ENCODE measurements at places on chromosomes 2 and 18. TPM values are rescaled to one million over a fixed set of nuclear protein-coding genes. Genes with fewer than 3 reads are reported as not detected.

Gene ALPI
- not detected for total RNA-seq

Gene PLEK
- total RNA-seq: 0.28 TPM

DNA sequence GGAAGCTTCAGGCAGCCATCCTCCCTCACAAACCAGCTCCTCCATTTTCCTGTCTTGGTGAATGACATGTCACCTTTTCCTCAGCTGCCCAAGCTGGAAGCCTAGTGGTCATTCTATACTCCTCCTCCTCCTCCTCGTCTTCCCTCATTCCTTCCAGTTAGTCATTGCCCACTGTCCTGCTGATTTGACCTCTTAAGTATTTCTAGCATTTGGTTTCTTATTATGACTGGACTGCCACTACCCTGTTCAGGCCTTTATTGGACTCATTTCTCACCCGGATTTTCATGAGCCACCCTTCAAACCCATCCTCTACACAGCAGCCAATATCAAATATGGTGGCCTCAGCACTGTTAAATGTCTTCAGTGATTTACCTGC, 21.9 kb upstream of the MGAT5 start:
- no peak for DNase-seq

Gene CYBRD1
- total RNA-seq: 6.5 TPM

DNA sequence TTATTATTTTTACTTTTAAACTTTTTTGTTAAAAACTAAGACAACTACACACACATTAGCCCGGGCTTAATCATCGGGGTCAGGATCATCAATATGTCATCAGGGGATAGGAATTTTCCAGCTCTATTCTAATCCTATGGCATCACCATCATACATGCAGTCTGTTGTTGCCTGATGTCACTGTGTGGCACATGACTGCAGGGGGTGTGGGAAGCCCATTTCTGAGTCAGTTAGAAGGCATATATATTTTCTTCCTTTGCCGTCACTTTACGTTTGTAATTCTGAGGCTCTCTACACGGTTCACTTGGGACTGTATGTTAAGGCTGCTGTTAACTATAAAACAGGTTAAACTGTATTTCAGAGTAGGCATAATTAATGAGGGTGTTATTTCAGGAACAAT, 144.4 kb upstream of the ITGA6 start:
- DNase-seq: no peak

DNA sequence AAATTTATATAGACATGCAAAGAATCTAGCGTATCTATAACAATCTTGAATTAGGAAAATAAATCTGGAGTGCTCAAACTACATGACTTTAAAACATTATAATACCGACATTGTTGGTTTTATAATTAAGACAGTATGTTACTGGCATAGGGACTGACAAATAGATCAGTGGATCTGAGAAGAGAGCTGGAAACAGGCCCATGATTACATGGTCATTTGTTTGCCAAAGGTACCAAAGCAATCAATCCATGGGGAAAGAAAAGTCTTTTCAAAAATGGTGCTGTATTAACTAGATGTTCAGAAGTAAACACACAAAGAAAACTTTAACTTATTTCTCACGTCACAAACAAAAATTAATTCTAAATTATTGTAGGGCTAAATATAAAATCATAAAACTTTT, 124.2 kb downstream of the BCL2L11 start:
- no peak for DNase-seq

DNA sequence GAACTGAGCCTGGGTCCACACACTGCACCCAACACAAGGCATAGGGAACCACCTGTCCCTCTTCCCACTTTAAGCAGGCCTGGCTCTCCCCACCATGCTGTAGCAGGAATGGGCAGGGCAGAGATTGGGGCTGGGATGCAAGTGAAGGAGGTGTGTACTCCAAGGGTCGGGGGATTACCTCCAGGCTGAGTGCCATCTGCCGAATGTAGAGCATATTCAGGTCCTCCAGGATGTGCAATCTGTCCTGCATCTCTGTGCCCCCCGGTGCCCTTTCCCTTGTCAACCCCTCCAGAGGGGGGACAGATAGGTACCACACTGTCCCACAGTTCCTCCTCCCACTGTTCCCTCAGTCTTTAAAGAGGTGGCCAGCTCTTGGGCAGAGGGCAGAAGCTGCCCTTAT, 2.4 kb downstream of the RTKN start:
- no peak for DNase-seq

- DNase-seq: no peak
Measured at GRCh38 chr2:200929334-200930249, 33.9 kb downstream of the ORC2 start.

DNA sequence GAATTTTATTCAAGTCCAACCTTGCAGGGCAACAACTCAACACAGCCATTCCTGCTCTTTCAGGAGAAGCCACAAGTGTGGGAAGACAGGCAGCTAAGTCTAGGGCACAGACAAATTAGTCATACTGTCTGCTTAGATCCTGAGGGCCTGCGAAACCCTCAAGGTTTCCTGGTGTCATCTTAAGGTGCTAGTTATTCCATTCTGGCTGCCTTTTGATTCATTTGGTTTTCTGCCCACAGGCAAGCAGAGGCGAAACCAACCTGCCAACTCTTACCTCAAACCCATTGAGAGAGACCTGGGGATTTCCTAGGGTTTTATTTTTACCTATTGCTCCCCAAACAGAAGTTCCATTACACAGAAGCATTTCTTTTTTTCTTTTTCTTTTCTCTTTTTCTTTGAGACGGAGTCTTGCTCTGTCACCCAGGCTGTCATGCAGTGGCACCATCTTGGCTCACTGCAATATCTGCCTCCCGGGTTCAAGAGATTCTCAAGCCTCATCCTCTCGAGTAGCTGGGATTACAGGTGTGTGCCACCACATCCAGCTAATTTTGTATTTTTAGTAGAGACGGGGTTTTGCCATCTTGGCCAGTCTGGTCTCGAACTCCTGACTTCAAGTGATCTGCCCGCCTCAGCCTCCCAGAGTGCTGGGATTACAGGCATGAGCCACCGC, 23.7 kb upstream of the SCYGR1 start:
- no peak for DNase-seq

DNA sequence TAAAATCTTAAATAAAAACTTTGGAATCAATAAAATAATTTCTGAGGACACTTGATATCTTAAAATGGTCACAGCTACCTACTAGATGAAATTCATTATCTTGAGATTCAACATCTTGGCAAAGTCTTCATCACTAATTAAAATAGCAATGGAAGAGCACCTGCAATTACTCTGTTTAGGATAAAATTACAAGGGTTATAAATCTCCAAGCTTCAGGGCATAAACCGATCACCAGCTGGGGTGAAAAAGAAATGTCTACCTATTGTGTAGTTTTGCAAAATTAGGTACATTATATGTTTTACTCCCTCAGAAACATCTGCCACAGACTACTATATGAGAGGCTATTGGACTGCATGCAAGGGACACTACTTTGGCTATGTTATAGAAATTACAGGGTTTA, 327.1 kb downstream of the CCDC178 start:
- DNase-seq: no peak

Gene PRR30
- not detected for total RNA-seq

DNA sequence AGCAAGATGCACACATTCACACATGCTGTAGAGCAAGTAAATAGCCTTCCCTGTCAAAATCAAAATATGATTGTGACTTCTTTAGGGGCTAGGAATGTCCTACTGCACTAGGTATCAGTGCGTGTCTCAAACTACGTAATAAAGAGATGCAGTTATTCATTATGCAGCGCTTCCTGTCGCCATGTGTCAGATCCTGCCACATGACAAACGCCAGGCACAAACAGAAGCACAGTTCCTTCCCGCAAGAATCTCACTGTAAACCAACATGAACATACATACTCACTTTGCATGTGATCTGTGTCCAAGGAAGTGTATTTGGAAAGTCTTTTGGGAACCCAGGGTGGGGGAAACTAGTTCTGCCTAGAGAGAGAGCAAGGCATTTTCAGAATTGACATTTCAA, 599.9 kb downstream of the RNF144A start:
- DNase-seq: no peak

Gene WNT6
- 0.12 TPM for total RNA-seq

Gene PPIL3
- 14.3 TPM for total RNA-seq

GRCh38 chr2:160826496-160826895, 332.9 kb upstream of the RBMS1 start:
- DNase-seq: no peak

GRCh38 chr2:108617617-108618016, 83.3 kb downstream of the LIMS1 start:
- no peak for DNase-seq

Gene EGR4
- not detected for total RNA-seq

DNA sequence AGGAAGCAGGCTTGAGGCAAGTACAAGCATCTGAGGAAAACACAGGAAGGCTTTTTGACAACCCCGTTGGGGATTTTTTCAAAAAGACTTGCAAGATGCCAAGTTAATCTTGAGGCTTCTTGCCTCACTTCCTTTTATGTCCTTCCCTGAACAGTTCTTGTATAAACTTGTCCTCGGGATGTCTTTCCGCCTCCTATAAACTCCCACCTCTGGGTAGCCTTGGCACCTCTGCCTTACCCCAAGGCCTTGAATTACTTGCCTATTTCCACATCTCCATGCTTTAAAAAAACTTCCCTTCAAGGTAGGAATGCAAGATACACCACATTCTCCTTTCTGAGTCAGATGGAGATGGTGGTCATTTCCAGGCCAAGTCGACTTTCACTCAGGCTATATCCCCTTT, 106.4 kb upstream of the RBBP8 start:
- DNase-seq: no peak

Gene UGT1A5
- not detected for total RNA-seq

DNA sequence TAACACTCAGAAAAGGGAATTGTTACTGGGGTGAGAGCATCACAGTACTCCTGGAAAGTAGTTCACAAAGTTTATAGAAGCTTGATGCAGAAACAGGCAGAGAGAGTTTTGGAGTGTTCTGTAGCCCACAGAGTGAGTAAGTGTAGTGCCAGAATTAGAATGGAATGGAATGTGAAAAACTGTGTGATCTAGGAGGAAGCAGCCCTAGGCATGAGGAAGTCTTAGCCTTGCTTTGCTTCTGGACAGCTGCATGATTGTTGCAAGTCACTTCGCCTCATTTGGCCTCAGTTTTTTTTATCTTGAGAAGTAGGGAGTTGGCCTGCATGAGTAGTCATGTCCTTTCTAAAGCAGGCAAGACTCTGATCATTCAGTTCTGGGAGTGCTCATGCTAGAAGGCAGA, 10.9 kb downstream of the SERPINB12 start:
- no peak for DNase-seq

Gene FAM110C
- total RNA-seq: 13.3 TPM

- DNase-seq: no peak
Measured at GRCh38 chr2:86372641-86373502, 35.4 kb upstream of the REEP1 start.

GRCh38 chr18:11408555-11409065, 200.8 kb upstream of the SLC35G4 start:
- DNase-seq: no peak

Measured in pancreas (tissue), 10 donors.